ENCODE measurements at places on chromosomes 11 and 22.
A peak's percentile ranks its signal among the peaks of the same experiment; 100 is the strongest.

DNA sequence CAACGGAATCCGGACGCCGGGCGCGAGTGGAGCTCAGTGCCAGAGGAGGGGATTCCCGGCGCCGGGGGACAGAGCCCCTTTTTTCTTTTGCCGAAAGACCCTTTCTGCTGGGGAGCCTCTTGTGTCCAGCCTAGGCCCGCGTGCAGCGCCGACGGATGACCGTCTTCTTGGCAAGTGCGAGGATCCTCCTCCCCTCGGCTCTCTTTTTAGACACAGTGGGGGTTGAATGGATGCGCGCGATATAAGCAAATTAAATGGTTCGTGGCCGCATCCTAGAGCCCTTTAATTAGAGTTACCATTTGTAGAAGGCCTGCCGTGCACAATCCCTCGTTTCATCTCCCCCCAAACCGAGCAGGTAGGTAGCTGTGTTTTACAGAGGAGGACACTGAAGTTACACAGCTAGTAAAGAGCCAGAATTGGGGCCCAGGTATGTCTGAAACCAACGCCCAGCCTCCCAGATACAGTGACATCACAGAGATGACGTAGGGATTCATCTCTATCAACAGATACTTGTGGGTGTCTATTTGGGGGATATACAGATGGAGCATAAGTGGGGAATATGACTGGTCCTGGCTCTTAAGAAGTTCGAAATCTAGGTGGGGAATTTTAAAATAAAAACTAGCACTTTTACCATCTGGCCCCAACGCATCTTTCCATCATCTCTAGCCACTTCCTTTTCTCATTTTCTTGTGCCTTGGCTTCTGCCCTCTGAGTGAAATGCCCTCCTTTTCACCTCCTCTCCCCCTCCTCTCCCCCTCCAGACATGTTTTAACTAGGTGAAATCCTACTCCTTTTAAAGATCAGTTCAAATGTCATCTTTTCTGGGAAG, 875 bp downstream of the TCP11L1 start:
- no peak for DNase-seq

- DNase-seq = no peak
Observed at GRCh38 chr22:50323900-50324299, 2.9 kb downstream of the DENND6B start.

DNA sequence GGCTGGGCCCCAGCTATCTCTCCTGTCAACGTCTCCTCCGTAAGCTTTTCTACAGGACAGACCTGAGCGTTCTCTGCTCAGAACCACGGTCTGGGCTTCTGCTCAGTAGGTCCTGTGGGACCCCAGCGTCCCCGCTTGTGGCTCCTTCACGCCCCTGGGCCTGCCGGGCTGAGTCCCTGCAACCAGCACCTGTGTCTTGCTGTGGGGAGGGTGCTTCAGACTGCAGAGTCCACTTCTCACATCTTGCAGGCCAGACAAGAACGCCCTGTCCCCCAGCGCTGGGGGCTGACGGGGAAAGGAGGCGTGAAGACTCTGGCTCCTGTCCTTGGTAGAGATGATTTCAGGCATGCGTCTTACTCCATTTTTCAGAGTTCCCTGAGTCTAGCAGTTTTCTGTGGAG, 1480.8 kb downstream of the BRD1 start:
- DNase-seq = no peak

- no peak for DNase-seq
Observed at GRCh38 chr22:27801616-27802345, at the start of gene MN1. Gene MN1, minus strand, starts transcription at chr22:27801756. Its CDS starts 1,213 bp downstream, at chr22:27800543.

GRCh38 chr22:49976439-49977175, 16.0 kb downstream of the PIM3 start:
- DNase-seq = no peak

- no peak for DNase-seq
Observed at GRCh38 chr11:126696982-126697381, 303.6 kb downstream of the KIRREL3 start.

DNA sequence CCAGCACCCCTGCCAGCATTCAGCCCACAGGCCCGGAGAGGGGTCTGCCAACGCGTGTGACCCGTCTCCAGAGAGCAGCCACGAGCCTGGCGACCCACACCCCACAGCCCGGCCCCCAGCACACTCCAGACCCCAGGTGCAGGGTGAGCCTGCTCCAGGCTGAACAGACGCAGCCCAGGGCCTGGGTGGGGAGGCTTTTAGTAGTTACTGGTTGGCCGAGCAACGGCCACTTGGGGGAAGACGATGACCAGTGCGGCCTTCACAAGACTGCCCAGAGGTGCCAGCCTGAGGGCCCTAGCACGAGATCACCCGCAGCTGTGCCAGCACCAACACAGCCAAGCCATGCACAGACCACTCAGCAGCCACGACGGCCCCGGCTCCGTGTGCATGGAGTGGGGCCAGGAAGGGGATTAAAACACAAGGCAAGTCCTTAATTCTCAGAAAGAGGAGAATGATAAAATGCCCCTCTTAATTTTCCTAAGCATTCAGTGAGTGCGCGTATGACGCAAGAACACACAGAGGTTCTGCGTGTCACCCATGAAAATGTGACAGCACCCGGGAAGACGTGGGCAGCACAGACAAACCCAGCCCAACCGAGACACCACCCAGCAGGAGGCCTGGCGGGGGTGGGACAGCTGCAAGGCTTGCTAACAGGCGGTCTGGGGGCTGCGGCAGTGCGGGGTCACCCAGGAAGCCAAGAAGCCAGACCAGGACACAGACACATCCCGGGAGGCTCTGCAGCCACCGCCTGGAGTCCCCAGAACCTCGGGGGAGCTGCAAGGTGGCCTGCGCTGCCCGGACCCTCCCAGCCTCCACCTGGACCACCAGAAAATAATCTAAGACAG, 47.6 kb downstream of the BRD1 start:
- no peak for DNase-seq

DNA sequence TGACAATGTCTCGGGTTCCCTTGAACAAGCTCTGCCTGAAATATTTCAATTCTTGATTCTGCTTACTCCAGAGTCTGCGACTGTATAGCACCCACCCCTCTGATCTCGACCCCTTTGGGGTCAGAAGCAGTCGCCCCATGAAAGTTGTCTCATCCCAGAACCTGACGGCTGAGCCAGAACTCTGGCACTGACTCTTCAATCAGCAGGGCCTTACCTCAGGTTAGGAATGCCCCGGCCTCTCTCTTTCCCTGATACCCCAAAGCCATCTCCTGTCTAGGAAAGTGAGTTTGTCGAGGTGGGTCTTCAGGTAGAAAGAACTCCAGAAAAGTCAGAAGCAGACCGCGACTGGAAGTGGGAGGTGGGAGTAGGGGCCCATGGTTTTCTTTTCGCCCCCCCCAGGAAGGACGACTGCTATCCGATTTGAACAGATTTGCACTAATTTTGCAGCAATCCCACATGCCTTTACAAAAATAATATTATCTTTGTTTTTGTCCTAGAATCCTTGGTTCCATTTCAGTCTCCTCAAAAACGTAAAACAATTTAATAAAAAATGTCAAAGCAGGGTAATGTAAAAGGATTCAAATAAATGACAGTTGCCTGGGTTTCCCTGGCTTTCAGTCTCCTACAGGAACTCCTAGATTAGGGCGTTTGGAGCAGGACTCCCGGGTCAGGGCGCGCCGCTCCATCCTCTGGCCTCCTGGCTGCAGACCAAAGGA, 898 bp upstream of the ROBO3 start:
- DNase-seq = no peak

DNA sequence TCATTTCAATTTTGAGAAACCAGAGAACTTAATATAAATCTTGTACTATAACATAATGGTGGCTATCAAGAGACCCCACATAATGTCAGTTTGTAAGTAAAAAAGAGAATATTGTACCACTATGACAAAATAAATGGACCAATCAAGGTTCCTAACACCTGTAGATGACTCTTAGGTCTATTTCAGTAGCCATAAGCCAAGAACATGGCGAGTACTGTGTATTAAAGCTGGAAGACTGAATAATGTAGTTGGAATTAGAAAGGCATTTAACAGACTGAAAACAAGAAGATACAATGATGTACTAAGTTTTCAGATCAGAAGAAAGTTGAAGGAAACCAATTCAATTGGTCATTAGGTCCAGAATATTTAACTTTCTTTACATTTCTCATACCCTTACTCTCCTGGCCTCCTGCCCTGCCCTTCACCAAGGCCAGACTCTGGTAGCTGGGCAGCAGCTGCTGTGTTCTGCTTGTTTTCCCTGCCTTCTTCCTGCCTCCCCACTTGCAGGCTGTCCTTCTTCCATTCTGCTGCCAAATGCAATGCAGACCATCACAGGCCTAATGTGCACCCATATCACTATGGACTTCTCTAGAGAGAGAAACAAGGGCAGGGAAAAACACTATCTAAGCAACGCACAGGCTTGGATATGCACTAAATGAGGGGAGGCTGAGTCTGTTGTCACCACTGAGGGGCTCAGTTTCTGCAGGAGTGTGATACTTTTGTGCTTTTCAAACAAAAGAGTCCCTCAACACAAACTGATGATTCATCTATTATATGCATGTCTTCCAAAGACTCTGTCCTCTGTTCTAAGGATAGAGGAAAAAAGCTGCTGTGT, 60.1 kb downstream of the RAB30 start:
- no peak for DNase-seq

DNA sequence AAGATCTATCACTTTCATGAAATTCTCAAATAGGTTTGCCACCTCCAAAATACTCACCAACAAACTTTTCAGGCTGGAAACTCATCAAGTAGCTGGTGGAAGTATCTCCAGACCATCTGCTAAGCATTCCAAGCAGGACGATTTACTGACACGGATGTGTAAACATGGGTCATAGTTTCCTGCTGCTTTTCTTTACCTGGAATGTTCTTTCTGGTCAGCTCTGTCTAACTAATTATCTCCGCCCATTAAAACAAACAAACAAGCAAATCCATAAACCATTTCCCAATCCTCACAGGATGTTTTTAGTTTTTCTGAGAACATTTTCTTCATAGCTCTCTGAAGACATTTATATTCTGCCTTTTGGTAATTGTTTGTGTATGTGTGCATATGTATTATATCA, 397.0 kb downstream of the METTL15 start:
- no peak for DNase-seq

DNA sequence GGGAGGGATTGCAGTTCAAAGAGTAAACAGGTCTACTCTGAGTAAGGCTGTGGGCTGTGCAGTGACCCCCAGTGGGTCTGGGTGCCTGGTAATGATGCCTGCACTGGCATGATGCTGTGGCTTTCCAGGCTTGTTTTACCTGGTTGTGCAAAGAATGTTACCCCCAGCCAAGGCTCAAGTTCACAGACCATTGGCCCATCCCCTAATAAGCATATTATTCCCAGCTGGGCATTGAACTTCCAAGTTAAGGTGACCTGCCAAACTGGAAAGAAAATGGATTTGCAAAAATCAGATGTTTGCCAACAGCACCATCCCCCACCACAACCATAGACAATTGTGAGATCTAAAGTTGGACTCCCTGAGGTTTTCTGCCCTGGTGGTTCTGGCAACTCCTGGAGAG, 7.9 kb upstream of the EHF start:
- no peak for DNase-seq

DNA sequence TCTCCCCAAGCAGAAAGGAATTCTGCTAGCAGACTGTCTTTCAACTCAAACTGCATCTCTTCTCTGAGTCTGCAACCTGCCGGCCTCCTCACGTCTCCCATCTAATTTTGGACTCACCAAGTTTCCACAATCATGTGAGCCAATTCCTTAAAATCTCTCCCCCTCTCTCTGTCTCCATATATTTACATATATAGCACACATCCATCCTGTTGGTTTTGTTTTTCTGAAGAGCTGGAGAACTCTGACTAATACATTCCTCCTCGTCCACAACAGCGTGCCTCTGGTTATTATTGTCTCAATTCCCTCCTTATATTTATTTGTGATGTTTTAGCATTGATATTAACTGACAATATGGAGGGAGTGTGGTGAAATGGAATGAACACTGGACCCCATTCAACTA, 29.6 kb upstream of the FJX1 start:
- DNase-seq = no peak

- no peak for DNase-seq
Observed at GRCh38 chr11:57493507-57494503, 21.7 kb downstream of the SLC43A1 start.

DNA sequence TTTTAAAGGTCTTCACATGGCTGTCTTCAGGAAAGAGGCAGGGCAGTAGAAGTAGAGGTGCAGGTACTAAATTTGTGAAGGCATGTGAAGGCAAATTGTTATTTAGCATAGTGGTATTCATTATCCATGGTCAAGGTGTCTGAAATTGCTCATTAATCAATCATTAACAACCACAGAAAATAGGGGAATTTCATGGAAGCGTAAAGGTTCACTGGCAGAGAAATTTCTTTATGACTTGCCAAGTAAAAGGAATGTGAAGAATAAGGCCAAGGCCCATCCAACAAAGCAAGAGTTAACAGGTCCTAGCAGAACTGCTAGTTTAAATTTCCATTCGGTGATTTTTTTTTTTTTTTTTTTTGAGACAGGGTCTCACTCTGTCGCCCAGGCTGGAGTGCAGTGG, 59.0 kb downstream of the RSF1 start:
- DNase-seq = no peak

GRCh38 chr11:11813288-11813962, 28.3 kb upstream of the USP47 start:
- DNase-seq = peak; percentile 80

DNA sequence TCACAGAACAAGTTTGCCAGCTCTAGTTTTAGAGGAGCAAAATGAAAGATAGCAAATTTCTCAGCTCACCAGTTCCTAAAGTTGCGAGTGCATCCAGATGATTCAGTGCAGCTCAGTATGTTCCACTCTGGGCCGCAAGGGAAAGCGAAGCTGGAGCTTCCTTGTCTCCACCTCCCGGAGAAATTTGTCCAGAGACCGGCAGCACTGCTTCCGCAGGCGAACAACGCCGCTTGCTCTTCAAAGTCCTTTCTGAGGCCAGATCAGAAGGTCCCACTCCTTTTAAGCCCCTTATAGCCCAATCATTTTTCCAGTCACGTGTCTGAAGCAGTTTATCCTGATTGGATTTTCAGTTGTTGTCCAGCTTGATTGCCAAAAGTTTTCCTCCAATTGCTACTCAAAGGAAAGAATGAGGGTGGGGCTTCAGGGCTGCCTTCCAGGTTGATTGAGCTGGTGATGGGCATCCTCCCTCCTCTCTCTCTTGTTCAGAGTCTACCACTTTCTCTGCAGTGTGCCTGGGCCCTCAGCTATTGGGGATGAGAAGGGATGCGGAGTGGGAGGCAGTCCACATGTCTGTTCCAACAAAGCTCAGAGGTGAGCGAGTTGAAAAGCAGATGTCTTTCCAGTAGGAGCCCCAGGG, at the start of gene ZNF280A:
ZNF280A (minus strand) TSS at position 251 of the 637 bp plus-strand sequence. CDS start 4,640 bp downstream, outside the sequence.
- DNase-seq = no peak

DNA sequence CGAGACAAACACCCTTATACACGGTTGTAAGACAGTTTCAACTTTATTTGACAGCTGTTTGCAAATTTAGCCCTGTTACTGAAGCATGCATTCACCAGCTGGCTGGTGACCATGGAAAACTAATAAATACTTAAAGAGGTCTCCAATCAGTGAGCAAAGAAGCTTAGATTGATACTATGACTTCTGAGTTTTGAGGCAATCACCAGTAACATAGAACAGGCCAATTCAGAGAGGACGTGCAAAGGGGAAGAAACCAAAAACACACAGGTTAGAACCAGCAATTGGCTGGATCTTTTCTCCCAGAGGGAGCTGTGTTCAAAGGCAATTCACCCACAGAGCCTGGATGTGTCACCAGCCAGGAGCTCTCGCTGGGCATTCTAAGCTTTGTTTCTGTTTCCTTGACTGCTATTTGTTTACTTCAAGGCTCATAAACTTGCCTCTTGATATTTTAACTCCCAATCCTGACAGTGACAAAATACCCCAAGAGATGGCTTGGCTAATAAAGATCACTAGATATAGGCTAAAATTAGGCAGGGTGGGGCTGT, 113.6 kb upstream of the MTMR2 start:
- DNase-seq = no peak

GRCh38 chr11:130816546-130817329, 99.5 kb downstream of the SNX19 start:
- DNase-seq = no peak

- DNase-seq = no peak
Observed at GRCh38 chr11:72238040-72238450, 5.9 kb downstream of the PHOX2A start.
